Activated CD4-positive, alpha-beta T cell treated with anti-CD3 and anti-CD28 coated beads for 24 hours (primary cell): ENCODE measurements at places on chromosomes 13 and 19.

- no peak for DNase-seq
These were observed 19.7 kb upstream of the CLN5 start for GRCh38 chr13:76971851-76972829.

DNA sequence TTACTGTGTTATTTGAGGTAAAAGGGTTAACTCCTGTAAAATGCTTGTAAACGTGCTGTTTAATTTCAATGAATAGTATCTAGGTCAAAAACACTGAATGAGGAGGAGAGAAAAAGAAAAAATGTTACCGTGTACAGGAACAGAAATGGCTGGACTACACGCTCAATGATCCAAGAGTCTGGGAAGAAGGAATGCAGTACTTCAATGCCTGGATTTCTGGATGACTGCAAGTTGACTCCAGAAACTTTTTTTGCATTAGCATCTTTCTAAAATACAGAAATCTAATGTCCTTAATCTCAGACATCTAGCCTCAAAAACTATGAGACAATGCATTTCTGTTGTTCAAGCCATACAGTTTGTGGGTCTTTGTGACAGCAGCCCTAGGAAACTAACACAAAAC lies 17.4 kb upstream of the IPO5 start:
- no peak for DNase-seq

DNA sequence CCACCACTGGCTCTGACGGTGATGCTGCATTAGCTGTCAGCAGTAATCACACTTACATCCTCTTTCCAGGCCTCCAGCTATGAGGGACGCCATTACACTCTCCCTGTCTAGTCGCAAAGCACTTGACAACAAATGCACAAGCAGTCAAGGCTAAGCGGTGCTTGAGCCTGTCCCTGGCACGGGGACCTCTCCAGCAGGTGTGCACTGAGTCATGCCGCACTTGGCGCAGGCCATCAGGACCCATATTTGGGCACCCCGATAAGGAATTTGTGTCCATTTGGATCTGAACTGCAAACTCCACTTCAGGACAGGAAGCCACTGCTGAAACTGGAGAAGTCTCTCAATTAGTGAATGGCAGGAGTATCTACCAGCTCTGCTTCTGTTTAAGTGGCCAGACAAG lies 301.9 kb upstream of the OBI1 start:
- no peak for DNase-seq

DNA sequence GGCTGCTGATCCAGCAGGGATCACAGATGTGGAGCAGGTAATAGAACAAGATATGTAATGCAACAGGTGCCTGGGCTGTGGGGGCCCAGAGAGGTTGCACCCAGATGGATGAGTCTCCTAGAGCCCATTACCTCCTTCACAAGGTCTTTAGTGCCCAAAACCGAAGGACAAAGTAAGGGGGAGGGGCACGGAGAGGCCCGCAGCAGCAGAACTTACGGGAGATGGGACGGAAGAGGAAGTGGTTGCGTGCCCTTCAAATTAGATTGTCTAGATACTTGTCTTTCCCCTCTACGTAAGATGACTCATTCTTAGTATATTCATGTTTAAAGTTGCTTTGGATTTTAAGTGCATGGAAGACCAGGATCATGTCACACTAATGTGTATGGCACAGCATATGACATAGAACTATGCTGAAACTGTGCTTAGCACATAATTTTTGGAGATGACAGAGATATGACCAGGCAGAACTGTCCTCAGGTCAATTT lies 5.7 kb upstream of the MRPS31 start:
- peak; percentile 40 for DNase-seq

GRCh38 chr13:23460309-23460708 lies 26.8 kb upstream of the SACS start:
- no peak for DNase-seq

- DNase-seq, result no peak
These were observed 1.5 kb downstream of the EGLN2 start for GRCh38 chr19:40800339-40800996.

DNA sequence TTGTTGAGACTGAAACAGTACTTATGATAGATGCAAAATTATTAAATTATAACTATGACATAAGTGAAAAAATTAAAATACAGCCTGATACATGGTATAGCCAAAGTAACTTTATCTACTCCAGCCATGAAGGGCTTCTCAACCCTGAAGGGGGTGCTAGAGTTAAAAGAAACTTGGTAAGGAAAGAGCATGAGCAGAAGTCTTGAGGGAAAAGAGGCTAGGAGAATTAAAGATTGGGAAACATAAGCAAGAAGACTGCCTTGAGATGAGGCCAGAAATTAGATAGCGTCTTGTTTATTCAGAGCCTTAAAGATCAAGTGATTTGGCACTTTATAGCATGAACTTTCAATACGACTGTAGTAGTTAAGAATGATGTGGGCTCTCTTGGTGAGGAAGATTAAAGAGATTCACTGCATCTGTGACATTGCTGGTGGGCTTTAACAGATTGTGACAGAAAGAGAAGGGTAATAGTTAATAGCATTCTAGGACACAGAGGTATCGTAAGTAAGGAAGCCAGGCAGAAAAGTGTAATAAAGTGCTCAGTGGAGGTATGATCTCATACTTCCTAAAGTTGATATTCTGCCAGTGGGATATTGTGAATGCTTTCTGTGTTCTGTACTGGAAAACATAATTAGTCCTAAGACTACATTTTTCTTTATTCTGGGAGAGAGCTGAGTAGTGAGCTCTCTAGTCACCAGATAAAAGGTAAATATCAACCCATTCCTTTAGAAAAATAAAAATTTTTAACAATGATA lies 385.4 kb upstream of the PRR20A start:
- no peak for DNase-seq

DNA sequence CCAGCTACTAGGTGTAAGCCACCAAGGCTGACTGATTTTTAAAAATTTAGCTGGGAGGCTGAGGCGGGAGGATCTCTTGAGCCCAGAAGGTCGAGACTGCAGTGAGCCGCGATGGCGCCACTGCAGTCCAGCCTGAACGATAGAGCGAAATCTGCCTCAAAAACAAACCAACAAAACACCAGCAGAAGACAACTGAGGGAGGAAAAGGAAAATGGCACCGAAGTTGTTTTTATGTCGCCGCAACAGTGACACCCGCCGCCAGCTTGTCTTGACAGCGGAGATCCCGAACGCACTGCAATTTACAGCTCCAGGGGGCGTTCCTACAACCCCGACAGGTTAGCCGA lies 298 bp upstream of the FAM98C start:
- DNase-seq, result no peak

DNA sequence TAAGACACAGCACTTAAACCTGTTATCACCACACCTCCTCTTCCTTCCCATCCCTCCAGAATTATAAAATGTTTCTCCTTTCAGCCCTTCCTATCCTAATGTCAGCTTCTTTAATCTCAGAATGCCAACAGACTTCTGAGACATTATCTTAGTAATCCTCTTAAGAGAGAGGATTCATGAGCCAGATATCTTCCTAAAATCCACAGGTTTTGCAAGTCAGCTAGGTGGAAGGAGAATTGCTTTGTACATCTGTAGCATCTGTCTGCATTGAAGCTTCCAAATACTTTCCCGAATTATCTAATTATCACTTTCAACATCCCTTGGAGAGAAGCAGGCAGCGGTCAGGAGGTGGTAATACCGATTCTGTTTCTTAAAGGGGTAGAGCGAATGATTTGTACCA lies 179.1 kb downstream of the DCT start:
- DNase-seq, result no peak

DNA sequence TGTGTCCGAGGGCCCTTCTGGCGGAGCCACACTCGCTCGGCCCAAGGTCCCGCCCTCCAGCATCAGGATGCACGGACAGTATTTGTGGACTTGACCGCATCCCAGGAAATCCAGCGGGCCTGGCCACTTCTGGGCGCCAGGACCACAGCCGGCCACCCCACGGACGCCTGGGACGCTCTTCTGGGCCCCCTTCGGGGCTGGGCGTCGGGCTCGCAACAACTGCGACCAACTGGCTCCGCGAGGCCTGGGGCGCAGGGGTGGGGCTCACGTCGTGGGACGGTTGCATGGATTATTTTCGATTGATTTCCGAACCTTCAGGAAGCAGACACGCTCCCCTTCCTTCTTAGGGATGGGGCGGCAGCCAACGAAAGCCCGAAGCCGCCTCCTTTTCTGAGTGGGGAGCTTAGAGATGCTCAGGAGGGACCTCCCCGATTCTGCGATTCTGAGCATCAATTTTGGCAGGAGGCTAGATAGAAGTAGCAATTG lies 521 bp upstream of the NUP58 start:
- no peak for DNase-seq

GRCh38 chr13:99909836-99910619 lies 61.5 kb downstream of the ZIC5 start:
- no peak for DNase-seq

GRCh38 chr13:23808803-23809202 lies 80.4 kb downstream of the MIPEP start:
- DNase-seq, result no peak

DNA sequence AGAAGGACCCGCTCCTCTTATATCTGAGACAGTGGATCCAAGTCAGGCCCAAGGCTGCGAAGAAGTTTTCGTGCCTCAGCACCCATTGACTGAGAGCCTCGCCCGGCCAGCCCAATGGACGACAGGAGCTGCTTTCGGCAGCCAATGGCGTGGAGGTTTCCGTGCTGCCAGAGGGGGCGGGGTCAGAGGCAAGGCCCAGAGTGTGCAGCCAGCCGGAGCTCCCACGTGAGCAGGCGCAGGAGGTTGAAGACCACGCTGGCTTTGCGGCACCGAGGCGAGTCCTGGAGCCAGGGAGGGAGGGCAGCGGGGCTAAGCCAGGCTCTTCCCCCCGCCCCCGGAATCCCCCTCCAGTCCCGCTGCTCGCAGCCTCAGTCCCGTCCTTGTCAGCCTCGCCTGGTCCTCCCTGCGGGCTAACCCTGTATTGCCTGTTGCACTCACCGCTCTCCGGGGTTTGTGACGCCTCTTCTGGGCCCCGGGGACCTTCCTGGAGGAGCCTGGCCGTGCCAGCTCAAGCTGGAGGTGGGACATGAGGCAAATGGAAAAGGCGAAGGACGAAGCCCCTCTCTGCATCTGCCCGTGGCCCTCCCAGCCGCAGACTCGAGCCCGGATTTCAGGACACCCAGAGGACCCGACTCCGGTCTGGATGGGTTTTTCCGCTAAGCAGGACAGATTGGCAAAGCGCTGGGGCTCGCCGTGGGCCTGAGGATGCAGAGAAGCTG lies 1.5 kb downstream of the IFNL4 start:
- peak; percentile 32 for DNase-seq

GRCh38 chr19:16233836-16234551 lies 36.3 kb downstream of the AP1M1 start:
- no peak for DNase-seq

DNA sequence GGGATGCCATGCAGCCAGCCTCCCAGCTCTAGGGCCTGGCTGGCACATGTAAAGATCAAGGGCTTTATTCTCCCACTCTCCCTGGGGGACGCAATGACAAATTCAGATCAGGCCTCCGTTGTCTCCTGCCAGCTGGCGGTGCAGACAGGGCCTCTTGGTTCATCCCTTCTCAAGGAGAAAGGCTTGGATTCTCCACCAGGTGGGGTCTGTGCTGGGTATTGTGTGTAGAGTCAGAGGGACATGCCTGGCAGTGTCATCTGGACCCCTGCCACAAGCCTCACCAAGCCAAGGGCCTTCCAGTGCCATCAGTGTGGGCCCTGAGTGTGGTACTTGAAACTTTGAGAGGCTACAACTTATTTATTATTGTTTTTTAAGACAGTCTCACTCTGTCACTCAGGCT lies 8.4 kb upstream of the PTPRS start:
- no peak for DNase-seq

- peak; percentile 52 for DNase-seq
These were observed 595 bp upstream of the GPR183 start for GRCh38 chr13:99307648-99308339.

DNA sequence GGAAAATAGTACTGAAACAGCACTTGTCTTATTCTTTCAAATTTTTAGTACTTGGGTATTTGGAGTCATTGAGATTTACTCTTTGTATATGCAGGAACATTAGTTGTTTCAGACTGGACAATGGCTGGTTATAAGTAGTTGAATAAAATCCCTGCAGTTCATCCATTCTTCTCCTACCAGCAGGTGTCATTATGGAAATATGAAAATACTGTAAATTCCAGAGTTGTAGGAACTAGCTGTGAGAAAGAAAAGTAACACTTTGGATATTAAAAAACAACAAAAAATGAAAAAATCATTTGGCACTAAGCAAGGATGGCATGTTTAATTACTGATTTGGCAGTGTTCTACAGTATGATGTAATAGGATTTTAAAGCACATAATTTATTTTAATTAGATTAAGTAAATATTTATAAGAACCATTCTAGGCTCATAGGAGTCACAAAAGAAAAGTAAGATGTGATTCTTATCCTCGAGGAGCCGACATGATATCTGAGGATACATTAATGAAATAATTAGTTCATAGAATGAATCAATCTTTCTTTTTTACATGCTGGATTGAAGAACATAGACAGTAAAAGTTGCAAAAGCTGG lies 155.3 kb downstream of the KCNRG start:
- no peak for DNase-seq

- peak; percentile 27 for DNase-seq
These were observed at the start of gene EML2 for GRCh38 chr19:45638930-45639729. EML2 (minus strand) TSS chr19:45639397; CDS start chr19:45639376, 21 bp downstream.

DNA sequence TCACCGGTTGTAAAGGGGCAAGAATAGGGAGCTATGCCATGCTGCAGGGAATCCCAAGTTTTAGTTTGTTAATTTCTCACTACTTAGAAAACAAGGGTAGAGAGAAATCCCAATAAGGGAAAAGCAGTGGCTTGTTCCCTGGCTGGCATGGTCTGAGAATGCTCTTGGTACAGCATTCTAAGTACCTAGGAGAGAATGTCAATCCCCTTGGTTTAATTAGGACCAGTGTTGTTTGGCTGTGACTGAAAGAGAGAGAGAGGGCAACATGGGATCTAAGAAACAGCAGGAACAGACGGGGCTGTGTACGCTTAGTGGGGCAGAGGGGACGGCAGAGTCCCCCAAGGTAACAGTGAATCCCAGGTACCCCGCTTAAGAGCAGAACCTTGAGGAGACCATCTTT lies 228.8 kb downstream of the PCDH9 start:
- no peak for DNase-seq

DNA sequence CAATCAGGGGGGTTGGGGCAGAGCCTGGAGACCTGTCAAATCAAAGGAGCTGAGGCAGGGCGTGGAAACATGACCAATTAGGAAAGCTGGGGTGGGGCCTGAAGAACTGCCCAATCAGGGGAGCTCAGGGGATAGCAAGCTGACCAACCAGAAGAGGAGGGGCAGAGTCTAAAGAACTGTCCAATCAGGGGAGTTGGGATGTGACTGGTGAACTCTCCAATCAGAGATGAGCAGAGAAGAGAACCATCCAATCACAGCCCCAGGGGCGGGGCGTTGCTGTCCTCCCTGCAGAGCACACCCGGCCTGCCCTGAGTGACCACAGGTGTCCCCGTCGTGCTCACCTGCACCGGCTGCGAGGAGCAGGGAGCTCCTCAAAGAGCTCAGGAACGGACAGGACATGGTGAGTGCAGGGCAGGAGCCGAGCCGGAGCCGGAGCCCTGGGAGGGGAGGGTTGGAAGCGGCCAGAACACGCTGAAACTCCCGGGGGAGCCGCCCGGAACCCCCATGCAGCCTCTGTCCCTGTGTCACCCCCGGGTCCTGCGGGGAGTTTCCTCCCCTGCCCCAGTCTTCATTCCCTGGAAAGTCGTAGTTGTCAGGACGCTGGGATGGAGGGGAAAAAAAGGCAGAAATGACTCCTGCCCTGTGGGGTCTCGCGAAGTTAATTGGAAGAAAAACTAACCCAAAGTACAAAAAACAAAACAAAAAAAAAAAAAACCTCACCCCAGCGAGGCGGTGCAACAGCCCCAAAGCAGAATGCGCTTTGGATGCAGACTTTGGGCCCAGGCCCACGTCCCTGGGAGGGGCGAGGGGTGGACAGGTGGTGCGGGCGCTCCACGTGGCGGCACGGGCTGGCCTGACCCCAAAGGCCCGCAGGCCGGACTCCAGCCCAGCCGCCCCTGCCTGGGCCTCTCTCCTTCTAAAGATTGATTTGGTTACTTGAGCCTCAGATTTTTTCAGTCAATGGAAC lies at the start of gene ZNF556:
Gene ZNF556 (plus strand): TSS at position 311 of the 967 bp plus-strand sequence. CDS start 87 bp downstream, at position 398.
- DNase-seq, result no peak
